ENCODE measurements at places on chromosomes 2 and 18. TPM values are rescaled to one million over a fixed set of nuclear protein-coding genes. Genes with fewer than 3 reads are reported as not detected.

CD207 gene
- 0.80 TPM for polyA plus RNA-seq

CENPA gene
- polyA plus RNA-seq, result 0.25 TPM

LINC00305 gene
- not detected for polyA plus RNA-seq

LAMA3 gene
- 1.7 TPM for polyA plus RNA-seq

ELOA2 gene
- not detected for polyA plus RNA-seq

MATN3 gene
- polyA plus RNA-seq, result 0.35 TPM

WIPF1 gene
- 16.6 TPM for polyA plus RNA-seq

OBSL1 gene
- polyA plus RNA-seq, result 108 TPM

COL3A1 gene
- 173 TPM for polyA plus RNA-seq

TTL gene
- 12.9 TPM for polyA plus RNA-seq

LIMS3 gene
- polyA plus RNA-seq, result 3.6 TPM

RAB27B gene
- polyA plus RNA-seq, result not detected

COX5B gene
- polyA plus RNA-seq, result 1,705 TPM

SLC4A3 gene
- polyA plus RNA-seq, result 197 TPM

TUBA4B gene
- not detected for polyA plus RNA-seq

CEBPZ gene
- 42.9 TPM for polyA plus RNA-seq

ZNF2 gene
- polyA plus RNA-seq, result 1.4 TPM

MBOAT2 gene
- polyA plus RNA-seq, result 14.2 TPM

ACTR1B gene
- polyA plus RNA-seq, result 87.5 TPM

RPL37A gene
- 6,100 TPM for polyA plus RNA-seq

SKA1 gene
- 0.12 TPM for polyA plus RNA-seq

ZNF396 gene
- 0.52 TPM for polyA plus RNA-seq

ATOH8 gene
- 45.9 TPM for polyA plus RNA-seq

KIF5C gene
- 0.44 TPM for polyA plus RNA-seq

MAT2A gene
- polyA plus RNA-seq, result 81.7 TPM

LHCGR gene
- polyA plus RNA-seq, result not detected

POU3F3 gene
- polyA plus RNA-seq, result 0.59 TPM

KIAA2012 gene
- not detected for polyA plus RNA-seq

UNC50 gene
- polyA plus RNA-seq, result 58.4 TPM

LCT gene
- polyA plus RNA-seq, result not detected

KIF1A gene
- 0.37 TPM for polyA plus RNA-seq

CFC1 gene
- not detected for polyA plus RNA-seq

SPP2 gene
- not detected for polyA plus RNA-seq

CERS6 gene
- polyA plus RNA-seq, result 22.6 TPM

EFR3B gene
- polyA plus RNA-seq, result 1.3 TPM
